Activated CD4-positive, alpha-beta T cell treated with anti-CD3 and anti-CD28 coated beads, Interleukin-2, amount 10 ng/mL, durations not matched to agents 24 days and 14 days (primary cell): ENCODE measurements at places on chromosomes 4 and X. TPM values are rescaled to one million over a fixed set of nuclear protein-coding genes. Genes with fewer than 3 reads are reported as not detected.
A peak's percentile ranks its signal among the peaks of the same experiment; 100 is the strongest.

The RPL39 gene
- 2,109 and 2,135 TPM in 2 replicates for total RNA-seq

DNA sequence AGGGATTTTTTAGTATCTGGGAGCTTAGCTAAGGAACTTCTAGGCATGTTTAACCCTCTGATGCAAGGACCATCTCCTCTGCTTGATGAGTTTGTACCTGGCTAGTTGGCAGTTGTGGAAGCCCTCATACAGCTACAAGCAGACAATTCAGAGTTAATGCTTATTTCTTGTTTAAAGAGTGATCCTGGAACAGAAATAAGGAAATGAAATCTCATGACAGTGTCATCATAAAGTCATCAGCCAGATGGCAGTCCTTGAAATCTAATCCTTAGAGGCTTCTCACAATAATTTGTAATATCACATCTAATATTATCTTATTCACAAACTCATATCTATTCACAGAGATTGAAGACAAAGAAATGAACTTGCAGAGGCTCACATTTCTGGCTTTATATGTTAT, 581.6 kb upstream of the FTHL17 start:
- no peak for DNase-seq

DNA sequence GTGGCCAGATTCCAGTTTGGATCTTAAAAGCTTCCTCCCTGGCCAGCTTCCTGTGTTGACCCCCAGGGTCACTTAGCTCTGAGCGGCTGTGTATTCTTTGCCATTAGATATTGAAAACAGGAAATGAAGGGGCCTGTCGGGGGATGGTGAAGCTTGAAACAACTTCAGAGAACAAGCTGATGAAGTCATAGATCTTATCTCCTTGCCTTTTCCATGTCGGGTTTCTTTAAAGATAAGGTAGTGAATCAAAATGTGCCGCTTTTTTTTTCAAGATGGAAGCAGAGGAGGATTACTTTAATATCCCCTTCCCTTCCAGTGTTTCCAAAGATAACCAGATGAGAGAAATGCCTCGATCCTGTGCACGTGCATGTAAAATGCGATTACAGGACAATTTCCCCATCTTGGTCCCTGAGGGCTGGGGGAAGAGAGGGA, 508.5 kb downstream of the MID1IP1 start:
- peak; percentile 84 for DNase-seq

The TLR6 gene
- 0.88 and 1.1 TPM in 2 replicates for total RNA-seq
